AG08395 (cell line): ENCODE measurements at places on chromosomes 11 and 22.

GRCh38 chr11:67534070-67534679, 10.9 kb upstream of the CABP2 start:
- DNase-seq, result no peak

GRCh38 chr11:103623933-103624332, 412.5 kb upstream of the DDI1 start:
- DNase-seq, result no peak

DNA sequence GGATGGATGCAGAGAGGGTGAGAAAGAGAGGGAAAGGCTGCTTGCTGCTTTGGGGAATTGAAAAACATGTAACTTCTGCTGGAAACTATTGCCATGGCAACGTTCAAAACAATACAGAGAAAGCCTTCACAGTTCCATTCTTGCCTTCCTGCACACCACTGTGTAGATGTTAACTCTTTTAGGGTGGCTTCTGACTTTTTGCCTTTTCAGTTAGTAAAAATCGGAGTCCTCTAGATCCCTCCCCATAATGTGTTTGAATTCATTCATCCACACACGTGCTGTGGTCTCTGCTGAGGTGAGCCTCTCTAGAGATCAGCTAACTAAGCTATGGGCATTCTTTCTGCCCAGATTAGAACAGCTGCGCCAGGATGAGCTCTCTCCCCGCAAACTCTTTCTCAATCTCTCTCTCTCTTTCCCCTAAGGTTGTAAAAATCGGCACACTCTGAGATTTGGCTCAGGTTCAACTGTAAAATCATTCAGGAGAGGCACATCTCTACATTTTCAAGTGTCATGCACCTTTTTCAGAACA, 1178.3 kb downstream of the LRRC4C start:
- no peak for DNase-seq

- no peak for DNase-seq
These were observed 46.6 kb downstream of the MN1 start for GRCh38 chr22:27754888-27755480.

DNA sequence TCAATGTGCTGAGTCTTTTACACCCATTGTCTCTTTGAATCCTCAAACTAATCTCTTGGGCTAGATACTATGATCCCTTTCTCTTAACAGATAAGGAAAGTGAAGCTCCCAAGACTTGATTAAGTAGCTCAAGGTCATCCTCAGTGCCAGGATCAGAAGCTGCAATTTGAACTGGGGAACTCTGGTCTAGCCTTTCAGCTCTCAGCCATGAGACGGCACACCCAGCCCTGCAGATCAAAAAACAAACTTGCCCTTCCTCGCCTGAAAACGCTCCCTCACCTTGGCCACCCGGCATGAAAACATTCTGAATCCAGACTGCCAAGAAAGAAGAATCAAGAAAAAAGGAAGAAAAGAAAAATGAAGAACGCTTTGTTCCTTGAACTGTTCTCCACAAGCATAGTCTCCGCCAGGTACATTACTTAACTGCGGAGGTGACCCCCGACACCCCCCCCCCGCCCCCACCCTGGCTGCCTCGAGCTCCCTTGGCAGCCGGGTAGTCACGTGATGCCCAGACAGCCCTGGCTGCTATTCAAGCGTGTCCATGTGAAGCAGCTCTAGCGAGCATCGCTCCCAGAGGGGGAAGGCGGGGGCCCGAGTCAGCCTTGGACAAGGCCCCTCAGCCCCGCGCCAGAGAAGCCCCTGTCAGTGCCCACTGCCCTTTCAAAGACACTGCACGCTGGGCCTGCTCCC, 451.2 kb downstream of the MIAT start:
- DNase-seq, result no peak

DNA sequence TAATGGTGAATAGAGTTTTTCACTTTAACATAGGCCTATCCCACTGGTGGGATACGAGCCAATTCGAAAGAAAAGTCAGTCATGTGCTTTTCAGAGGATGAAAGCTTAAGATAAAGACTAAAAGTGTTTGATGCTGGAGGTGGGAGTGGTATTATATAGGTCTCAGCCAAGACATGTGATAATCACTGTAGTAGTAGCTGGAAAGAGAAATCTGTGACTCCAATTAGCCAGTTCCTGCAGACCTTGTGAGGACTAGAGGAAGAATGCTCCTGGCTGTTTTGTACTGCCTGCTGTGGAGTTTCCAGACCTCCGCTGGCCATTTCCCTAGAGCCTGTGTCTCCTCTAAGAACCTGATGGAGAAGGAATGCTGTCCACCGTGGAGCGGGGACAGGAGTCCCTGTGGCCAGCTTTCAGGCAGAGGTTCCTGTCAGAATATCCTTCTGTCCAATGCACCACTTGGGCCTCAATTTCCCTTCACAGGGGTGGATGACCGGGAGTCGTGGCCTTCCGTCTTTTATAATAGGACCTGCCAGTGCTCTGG, at the start of gene TYR:
Gene TYR (plus strand): TSS at position 185 of the 541 bp plus-strand sequence. CDS start 79 bp downstream, at position 264.
- no peak for DNase-seq

GRCh38 chr11:67262731-67263675, 3.3 kb upstream of the GRK2 start:
- DNase-seq, result peak; percentile 92

DNA sequence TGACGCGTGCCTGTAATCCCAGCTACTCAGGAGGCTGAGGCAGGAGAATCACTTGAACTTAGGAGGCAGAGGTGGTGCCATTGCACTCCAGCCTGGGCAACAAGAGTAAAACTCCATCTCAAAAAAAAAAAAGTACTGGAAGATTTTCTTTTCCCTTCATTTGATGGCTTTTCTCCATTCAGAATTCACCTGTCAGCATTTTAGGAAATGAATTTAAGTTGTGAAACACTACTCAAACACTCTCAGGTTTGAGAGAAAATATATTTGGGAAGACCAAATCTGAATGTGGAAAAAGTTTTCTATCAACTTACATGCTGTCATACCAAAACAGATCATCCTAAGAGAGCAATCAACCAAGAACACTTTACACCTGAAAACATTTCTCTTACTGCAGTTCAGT, 2.7 kb downstream of the EIF4ENIF1 start:
- no peak for DNase-seq

DNA sequence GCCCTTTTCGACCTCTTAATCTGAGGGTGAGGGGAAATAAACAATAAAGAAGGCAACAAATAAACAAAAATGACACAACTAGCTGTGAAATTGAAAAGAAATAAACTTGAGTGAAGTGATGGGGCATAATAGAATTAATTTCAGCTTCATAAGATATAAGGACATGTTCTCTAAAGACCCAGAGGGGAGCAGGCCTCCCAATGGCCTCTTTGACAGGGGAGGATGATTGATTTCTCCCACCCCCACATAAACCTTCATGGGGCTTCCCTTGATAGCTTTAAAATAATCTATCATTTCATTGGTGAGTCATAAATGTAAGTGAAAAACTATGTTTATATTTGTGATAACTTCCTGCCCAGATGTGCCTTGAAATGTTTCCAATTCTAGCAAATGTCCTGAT, 226.3 kb upstream of the RAG2 start:
- no peak for DNase-seq

GRCh38 chr11:102798012-102798746, at the start of gene MMP1:
MMP1 (minus strand) TSS chr11:102798160; CDS start chr11:102798092, 68 bp downstream.
- DNase-seq, result peak; percentile 70

- no peak for DNase-seq
These were observed 20.1 kb upstream of the CUL5 start for GRCh38 chr11:107988397-107989158.

DNA sequence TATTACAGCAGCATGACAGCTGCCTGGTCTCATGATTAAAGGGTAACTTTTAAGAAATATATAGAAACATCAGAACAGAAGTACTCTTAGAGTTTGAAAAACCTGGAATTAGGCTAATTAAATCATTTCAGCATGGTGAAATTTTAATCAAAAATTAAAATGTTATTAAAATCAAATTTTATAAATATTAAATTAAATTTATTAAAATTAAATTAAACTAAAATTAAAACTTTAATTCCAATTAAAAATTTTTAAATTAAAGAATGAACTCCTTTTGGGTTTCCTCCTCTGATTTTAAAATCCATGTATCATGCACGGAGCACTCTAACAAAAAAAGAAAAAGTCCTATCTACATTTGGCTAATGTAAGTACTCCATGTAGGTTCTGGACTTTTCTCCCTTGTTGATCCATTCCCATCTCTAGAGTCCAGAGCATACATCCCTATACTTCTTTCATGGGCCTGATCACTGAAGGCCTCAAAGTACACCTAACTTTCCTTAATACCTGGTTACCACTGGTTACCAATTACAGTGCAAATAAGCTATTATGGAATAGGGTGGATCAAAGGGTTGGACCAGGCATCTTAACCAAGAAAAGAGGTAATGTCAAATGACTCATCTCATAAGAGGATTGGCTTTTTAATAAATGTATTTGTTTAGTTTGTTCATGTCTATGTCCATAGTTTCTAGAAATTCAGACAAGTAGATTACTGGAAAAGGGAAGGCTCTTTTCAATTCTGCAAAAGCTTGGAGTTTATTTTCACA, 48.4 kb upstream of the MUC15 start:
- DNase-seq, result no peak

DNA sequence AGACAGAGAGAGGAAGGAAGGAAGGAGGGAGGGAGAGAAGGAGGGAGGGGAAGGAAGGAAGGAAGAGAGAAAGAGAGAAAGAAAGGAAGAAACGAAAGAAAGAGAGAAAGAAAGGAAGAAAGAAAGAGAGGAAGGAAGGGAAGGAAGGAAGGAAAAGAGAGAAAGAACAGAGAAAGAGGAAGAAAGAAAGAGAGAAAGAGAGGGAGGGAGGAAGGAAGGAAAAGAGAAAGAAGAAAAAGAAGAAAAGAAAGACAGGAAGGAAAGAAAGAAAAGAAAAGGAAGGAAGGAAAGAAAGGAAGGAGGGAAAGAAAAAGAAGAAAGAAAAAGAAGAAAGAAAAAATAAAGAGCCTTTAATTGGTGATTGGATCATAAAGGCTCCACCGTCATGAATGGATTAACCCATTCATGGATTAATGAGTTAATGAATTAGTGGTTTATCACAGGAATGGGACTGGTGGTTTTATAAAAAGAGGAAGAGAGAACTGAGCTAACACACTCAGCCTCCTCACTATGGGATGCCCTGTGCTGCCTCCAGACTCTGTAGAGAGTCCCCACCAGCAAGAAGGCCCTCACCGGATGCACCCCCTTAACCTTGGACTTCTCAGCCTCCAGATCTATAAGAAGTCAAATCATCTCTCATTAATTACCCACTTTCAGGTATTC, 9.0 kb upstream of the PLAAT2 start:
- no peak for DNase-seq

- DNase-seq, result no peak
These were observed 622.2 kb downstream of the BRD1 start for GRCh38 chr22:49205483-49205800.

DNA sequence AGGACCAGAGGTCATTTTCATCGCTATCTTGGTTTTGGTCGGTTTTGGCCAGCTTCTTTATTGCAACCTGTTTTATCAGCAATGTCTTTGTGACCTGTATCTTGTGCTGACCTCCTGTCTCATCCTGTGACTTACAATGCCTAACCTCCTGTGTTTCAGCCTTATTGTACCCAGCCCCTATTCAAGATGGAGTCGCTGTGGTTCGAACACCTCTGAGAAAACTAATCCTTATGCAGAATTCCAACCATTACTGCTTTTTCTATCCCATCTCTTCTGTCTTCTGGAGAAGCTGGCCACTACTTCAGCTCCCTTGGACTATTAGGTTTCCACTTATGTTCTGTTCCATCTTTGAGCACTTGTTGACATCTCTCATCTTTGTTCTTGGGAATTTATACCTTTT, 62.6 kb downstream of the METTL15 start:
- no peak for DNase-seq

GRCh38 chr11:13965337-13965736, 2.8 kb downstream of the SPON1 start:
- no peak for DNase-seq

DNA sequence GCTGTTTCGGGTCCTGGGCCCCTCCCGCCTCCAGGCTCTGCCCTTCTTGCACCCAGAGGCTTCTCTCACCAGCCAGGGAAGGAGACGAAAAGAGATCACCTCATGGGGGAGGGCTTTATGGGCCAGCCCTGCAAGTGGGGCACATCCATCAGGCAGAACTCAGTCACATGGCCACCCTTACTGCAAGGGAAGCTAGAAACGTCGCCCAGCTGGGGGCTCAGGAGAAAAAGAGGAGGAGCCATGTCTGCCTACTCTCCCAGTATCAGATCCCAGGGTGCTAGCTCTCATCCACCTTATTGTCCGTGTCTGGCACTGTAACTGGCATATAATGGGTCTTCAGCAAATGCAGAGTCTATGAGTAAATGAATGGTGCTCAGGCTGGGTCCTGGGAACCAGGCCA, 24.2 kb downstream of the MFNG start:
- no peak for DNase-seq

GRCh38 chr22:48445113-48445827, 1382.4 kb downstream of the BRD1 start:
- peak; percentile 53 for DNase-seq

GRCh38 chr11:33067294-33067693, 27.9 kb downstream of the TCP11L1 start:
- DNase-seq, result no peak

DNA sequence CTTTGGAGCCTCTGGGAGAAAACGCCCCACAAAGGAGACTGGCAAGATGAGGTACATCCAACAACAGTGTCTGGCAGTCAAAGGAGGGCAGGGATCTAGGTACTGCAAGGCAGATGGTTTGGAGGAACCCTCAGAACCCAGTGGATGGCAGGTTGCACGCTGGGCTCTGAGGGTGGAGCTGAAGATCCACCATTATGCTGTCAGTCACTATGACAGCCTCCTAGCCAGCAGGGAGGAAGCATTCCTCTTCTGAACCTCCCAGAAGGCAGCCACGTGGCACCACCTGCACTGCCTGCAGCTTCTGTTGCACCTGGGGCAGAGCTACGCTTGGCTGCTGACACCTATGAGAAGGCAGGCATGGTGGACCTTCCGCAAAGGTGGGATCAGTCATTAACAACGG, 40.2 kb downstream of the HTR3A start:
- DNase-seq, result no peak

- DNase-seq, result no peak
These were observed 7.0 kb downstream of the TP53I11 start for GRCh38 chr11:44943696-44944095.

DNA sequence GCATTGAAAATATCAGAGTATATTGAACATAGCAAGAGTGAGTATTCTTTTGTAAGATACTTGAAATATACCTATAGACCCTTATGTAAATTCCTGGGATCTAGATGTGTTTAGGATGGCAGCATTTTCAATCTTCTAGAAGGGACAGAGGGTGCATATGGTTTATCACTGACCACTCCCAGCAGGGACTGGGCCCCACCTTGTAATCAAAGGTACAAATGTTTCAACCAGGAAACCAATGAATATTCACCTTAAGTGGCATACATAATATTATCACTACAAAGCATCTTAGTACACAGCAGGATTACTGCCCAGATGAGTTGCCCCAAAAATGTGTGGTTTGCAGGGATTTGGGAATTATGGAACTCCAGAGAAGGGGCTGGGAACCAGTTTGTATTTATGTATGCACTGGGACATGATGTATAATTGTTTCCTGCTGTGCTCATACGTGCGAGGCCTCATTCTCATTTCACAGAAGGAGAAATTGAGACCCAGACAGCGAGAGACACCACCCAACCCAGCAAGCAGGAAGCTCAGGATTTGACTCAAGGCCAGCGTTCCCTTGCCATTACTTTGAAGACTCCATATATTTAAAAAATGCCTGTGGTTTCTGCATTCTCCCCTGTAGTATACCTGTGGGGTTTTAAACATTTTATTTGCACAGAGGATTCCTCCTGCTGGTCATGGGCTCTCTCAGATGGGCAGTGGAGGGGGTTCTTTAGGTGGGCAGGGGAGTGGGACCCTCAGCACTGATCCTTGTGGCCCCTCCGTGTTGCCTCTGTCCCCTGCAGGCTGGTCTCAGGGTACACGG, 5.2 kb downstream of the APOL4 start:
- no peak for DNase-seq
